ENCODE measurements at places on chromosomes 2 and 18.

DNA sequence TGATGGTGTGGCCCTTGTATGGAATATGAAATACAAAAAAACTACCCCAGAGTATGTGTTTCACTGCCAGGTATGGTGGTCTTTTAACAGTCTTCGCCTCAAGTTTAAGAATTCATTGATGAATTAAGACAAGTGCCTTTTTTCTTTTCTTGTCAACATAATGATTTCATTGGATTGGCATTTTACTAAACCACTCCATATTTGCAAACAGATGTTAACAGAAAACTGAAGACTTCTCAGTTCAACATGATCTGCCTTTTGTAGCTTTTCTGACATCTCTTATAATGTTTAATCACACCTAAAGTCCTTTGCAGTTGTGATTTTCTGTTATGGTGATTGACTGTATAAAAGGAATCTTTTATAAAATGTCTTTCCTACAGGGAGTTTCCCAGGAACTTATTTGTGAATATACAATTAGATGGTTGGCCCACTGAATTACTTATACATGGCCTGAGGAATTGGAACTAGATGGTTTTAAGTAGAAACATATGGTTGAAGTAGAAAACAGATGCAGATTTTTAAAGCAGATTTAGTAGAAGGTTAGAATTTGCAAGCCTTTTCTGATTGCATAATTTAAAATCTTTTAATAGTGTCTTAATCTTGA, 39.7 kb downstream of the DYNC1I2 start:
- DNase-seq: peak; percentile 13

DNA sequence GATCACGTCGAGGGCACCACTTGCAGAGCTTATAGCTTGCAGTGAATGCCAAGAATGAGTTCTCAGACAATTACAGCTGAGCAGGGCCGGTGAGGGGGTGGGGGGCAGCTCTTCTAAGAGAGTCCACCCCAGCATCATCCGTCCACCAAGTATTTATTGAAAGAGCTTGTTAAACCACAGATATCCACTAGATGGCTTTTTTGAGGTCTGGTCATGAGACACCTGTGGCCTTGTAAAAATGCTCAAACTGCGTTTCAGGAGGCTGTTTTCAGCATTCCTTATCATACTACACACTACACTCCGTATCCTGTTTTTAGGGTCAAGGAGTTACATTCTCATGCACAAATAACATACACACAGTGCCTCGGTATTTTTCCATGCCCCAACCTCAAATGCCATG, 51.5 kb downstream of the DNAJC10 start:
- DNase-seq: peak; percentile 8

- peak; percentile 10 for DNase-seq
These were observed 32.2 kb downstream of the PLEKHA3 start for GRCh38 chr2:178512484-178512883.

GRCh38 chr2:64311191-64311910, 142.6 kb upstream of the LGALSL start:
- DNase-seq: no peak

- DNase-seq: no peak
These were observed 21.9 kb downstream of the SOCS6 start for GRCh38 chr18:70310560-70311320.

- DNase-seq: no peak
These were observed 199.6 kb upstream of the LRP1B start for GRCh38 chr2:142330458-142330857.

DNA sequence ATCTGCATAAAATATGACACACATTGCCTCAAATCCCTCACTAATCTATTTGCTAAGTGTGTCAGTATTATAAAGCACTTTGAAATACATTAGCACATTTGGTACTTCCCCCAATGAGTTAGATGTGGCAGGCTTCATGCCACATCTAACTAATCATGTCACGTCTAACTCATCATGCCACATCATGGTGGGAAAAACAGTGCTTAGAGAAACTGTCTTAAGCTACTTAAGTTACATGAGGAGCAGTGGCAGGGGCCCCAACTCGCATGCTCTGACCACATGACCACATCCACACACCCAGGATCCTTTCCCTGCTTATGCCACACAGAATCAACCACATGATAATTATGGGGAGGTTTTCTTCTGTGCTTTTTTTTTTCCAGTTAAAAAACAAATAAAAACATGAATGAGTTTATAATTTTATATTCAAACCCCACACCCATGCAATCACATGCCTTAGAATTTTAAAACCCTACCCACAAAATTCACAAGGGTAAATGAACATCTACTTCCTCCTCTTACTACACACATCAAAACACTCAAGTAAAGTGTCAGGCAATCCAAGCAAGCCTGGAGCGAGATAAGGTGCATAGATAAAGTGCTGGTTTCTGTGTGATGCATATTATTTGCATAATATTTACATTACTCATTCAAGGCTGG, 1.6 kb downstream of the ABCA12 start:
- DNase-seq: no peak

- DNase-seq: no peak
These were observed 562.8 kb upstream of the SALL3 start for GRCh38 chr18:78416853-78417252.

DNA sequence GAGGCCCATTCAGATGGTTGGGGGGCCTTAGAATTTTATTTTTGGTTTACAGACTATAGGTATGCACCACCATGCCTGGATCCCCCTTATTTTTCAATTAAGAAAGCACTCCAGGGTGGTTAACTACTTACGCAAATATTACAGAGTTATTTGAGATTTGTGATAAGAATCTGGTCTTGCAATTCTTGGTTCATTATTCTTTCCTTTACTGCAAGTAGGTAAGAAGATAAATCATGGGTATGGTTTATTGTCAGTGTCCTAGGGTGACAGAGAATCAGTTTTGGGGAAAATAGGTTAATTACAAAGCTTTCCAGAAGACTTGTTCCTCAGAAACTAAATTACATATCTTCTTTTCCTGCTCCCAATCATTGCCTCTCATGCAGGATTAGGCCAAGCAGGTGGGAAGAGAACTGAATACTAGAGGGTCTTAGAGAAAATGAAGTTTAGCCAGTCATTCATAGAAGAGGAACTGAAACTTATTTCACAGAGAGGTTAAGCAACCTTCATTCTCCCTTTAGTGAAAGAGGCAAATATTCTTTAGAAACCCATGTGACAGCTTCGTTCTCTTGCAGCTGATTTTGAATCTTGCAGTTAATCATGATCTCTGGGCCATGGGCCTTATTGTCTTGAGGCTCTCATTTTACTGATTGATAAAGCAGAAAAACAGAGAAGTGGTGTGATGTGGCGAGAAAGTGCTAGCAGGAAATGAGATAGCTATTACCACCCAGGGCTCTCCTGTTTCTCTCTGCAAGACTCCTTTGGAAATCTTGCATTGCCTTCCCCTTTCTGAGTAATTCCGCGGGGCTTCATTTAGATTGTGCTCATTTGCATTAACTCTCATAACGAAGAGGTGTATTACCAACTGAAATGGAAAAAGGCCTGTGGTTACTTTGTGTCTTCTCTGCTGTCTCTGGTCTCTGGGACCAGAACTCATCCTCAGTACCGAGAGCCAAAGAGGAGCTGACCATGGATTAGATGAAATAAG, 44.8 kb upstream of the ARHGAP25 start:
- no peak for DNase-seq

- DNase-seq: no peak
These were observed 120.2 kb downstream of the MYO3B start for GRCh38 chr2:170298115-170298514.

GRCh38 chr18:62715759-62716615, 646 bp downstream of the PHLPP1 start:
- DNase-seq: peak; percentile 56

DNA sequence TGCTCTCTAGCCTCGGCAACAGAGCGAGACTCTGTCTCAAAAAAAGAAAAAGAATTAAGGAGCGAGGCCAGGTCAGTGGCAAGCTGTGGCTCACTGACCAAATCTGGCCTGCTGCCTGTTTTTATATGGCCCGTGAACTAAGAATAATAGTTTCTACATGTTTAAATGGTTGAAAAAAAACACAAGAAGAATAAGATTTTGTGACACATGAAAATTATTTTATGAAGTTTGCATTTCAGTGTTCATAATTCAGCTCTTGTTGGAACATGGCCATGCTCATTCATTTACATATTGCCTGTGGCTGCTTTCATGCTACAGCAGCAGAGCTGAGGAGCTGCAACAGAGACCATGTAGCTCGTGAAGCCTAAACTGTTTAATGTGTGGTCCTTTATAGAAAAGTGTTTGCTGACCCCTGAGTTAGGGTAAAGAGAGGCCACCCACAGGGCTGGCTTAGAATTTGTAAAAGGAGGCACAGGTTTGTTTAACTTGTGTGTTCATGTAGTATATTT, 59.5 kb downstream of the MFSD6 start:
- peak; percentile 21 for DNase-seq

GRCh38 chr18:56869189-56869777, 218.1 kb downstream of the WDR7 start:
- peak; percentile 41 for DNase-seq

DNA sequence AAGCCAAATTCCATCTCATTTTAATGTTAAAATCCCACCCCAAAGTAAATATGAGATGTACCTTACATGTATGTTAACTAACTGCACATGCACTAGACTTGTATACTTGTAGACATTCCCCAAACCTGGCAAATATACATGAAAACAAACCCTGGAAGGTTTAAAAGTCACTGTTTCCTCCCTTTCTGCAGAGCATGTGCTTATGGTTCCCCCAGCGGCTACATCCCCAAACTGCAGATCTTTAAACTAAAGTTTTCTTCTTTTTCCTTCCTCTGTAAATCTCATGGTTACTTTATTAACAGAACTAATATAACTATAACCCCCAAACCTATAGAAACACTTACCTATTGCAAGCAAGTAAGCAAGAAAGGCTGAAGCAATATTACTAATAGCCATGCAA, 731.5 kb downstream of the LRP1B start:
- DNase-seq: no peak

DNA sequence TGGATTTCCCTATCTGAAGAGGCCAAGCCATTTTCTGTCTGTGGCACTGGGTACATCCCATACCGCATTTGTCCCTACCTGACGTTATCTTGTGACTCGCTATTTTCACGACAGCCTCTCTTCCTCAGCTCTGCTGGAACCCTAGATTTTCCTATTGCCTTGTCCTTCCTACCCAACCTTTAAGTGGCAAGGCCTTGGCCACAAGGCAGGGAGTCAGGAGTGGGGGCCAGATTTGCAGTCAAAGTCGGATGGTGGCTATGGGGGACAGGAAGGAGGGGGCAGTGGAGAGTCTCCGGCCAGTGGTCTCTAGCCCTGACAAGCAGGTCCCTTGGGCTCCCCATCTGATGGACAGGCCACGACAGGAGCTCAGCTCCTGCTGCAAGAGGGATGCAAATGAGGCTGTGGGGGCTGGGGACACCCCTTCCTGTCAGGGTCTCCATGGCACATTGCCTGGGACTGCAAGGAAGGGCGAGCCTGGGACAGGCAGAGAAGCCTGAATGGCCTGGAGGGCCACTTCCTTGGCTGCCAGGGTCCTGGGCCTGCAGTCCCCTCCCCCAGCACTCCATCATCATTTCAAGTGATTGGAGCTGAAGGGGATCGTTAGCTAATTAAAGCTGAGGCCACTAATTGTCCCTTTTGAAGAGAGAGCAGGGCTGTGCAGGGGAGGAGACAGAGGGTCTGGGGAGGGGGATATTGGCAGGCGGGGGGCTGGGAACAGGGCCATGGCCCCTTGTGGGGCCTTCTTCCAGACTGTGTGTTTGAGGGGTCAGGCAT, 6.3 kb upstream of the ECEL1 start:
- DNase-seq: no peak

GRCh38 chr2:80330527-80331450, 26.2 kb upstream of the LRRTM1 start:
- no peak for DNase-seq

- no peak for DNase-seq
These were observed 9.6 kb upstream of the SP140L start for GRCh38 chr2:230317366-230317765.

DNA sequence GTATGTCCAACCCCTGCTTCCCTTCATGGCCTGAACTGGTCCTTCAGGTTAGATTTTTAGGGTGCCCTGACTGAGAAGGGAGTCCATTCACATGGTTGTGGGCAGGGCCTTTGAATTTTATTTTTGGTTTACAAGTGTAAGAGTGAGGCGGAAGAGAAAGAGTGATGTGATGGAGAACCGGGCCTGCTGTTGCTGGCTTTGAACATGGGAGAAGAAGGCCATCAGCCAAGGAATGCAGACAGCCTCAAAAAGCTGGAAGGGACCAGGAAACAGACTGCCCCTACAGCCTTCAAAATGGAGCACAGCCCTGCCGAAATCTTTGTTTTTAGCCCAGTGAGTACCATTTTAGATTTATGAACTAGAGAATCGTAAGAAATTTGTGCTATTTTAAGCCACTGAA, 105.0 kb downstream of the CDK15 start:
- no peak for DNase-seq

- DNase-seq: no peak
These were observed 111.7 kb downstream of the MYCN start for GRCh38 chr2:16051841-16052564.

DNA sequence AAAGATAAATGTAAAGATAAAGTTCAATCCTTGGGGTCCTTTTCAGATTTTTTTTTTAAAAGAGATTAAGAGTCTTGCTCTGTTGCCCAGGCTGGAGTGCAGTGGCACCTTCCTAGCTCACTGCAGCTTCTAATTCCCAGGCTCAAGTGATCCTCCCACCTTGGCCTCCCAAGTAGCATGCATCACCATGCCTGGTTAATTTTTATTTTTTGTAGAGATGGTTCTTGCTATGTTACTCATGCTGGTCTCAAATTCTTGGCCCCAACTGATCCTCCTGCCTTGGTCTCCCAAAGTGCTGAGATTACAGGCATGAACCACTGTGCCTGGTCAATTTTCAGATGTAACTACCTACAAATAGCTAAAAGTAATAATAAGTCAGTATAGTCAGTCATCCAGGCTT, 21.1 kb downstream of the NFE2L2 start:
- DNase-seq: no peak

GRCh38 chr2:38115216-38116032, 39.5 kb upstream of the CYP1B1 start:
- DNase-seq: no peak

DNA sequence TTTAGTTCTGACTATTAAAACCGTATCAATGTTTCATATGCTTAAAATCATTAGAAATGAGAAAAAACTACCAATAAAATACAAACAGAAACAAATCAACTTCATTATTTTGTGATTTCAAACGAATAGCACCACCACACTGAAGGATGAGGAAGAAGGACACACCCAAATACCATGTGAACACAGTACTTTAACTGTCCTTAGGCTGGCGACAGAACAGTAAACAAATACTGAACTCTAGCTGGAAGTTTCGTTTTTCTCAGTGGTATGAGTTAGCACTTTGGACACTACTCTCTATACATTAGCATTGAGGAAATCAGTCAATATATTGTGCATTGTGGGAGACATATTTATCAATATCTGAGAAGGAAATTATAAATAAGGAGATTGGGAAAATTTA, 202.4 kb upstream of the AGAP1 start:
- DNase-seq: no peak

DNA sequence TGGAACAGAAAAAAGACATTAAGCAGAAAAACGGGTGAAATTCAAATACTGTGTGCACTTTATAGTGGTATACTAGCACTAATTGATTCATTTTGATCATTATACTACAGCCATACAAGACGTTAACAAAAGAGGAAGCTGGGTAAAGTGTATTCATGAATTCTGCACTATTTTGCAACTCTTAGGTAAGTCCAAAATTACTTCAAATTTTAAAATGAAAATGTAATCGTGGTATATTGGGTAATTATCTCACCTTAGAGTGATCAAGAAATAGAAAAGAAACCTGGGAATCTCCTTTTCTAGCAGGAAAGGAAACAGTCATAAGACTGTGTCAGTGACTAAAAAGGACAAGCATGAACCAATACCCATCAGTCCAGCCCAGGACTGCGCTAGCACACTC, 5.4 kb downstream of the TGFBRAP1 start:
- DNase-seq: no peak

- peak; percentile 26 for DNase-seq
These were observed 190.5 kb downstream of the RND3 start for GRCh38 chr2:150296770-150297546.
